ENCODE measurements at places on chromosomes 1 and 21.

GRCh38 chr1:206932177-206932576 lies 10.4 kb upstream of the FCMR start:
- DNase-seq: no peak

- no peak for DNase-seq
Measured at GRCh38 chr1:154429118-154429517, 24.0 kb downstream of the IL6R start.

DNA sequence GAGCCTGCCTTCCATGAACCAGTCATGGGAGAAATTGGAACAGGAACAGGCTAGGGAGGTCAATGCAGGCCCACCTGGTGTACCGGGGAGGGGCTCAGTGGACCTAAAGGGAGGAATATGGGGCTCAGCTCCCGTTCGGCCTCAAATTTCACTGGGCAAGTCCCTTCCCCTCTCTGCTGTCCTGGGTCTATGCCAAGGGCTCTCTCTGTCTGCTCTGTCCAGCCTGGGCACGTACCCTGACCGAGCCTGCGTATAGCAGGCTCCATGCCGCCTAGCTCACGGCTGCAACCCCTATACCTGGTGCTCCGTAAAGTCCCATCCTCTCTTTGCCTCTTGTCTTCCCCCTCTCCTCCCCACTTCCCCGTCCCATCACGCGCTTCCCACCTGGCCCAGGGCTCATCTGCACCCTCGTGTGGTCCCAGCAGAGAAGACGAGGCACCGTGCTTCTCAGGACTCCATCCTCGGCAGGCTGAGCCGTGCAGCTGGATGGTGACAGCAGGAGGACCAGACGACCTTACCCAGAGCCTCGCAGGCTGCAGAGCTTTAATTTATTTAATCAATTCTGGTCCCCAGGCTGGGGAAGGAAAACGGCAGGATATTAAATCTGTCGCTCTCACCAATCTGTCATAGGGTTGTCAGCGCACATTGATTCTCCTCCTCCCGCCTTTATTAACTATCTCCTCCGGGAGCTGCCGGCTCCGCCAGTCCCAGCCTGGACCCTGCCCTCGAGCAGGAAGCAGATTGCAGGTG lies 25.0 kb upstream of the DISP3 start:
- DNase-seq: no peak

GRCh38 chr21:25220954-25221353 lies 386.3 kb downstream of the MRPL39 start:
- DNase-seq: no peak

GRCh38 chr1:27574871-27575831 lies 28.8 kb downstream of the AHDC1 start:
- DNase-seq: no peak

GRCh38 chr1:44696789-44697345 lies 22.4 kb downstream of the ARMH1 start:
- peak; percentile 16 for DNase-seq

- DNase-seq: no peak
Measured at GRCh38 chr21:44929242-44929798, 8.6 kb upstream of the ITGB2 start.

DNA sequence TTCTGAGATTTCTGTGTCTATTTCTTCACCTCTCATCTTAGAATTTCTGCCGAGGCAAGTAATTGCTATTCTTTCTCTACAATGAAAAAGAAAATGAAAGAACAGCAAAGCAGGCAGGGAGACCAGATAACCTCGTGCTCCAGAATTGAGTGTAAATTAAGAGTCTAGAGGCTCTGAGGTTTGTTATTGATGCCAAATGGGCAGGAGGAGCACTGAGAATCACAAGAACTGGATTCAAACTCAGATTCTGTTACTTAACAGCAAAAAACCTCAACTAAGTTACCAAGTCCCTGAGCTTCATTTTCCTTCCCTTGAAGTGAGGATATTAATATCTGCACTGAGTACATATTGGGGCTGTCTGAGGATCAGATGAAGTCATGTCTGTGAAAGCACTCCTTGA lies 5.5 kb upstream of the DDR2 start:
- no peak for DNase-seq
